ENCODE measurements at places on chromosomes 6 and 20.

- no peak for DNase-seq
Measured at GRCh38 chr20:64001607-64002011, 20.7 kb downstream of the PRPF6 start.

- no peak for DNase-seq
Measured at GRCh38 chr20:36741072-36741471, 4.8 kb downstream of the NDRG3 start.

GRCh38 chr20:36214684-36215256 lies 21.5 kb upstream of the AAR2 start:
- DNase-seq: no peak

DNA sequence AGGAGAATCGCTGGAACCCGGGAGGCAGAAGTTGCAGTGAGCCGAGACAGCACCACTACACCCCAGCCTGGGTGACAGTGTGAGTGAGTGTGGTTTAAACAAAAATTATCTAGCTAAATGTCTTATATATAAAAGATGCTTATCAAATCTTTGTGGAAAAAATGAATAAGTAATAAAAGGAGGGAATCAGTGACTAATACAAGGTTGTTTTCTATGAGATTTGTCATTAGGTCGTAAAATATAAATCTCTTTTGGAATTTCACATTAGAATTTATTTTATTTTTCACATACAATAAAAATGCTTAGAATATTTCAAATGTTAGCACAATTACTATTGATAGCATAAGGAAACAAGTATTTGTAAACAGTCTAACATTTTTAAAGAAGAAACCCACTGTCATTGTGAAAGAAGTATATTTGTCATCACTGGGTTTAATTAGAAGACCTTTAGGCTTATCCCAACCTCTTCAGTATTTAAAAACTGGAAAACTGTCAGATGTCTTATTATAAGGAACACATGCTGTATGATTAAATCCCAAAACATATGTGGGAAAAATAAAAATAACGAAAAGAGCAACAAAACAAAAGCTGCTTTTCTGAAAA lies 47.1 kb downstream of the ASCC3 start:
- no peak for DNase-seq

DNA sequence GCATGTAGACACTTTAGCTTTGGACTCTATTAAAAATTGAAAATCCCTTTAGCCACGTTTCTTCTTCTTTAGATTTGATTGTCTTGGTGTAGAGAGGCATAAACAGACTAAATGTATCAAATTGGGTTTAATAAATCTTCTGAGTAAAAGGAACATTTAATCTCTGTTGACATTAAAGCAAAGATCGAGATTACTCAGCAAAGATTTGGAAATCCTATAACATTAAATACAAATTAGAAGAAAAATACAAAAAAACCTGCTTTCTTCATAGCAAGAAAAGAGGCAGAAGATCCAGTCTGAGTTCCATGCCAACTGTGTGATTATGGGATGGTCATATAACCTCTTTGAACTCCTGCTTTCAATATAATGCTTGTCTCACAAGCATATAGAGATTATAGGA lies 172.3 kb downstream of the GJA1 start:
- no peak for DNase-seq

- no peak for DNase-seq
Measured at GRCh38 chr6:158815907-158816306, 3.3 kb downstream of the EZR start.

DNA sequence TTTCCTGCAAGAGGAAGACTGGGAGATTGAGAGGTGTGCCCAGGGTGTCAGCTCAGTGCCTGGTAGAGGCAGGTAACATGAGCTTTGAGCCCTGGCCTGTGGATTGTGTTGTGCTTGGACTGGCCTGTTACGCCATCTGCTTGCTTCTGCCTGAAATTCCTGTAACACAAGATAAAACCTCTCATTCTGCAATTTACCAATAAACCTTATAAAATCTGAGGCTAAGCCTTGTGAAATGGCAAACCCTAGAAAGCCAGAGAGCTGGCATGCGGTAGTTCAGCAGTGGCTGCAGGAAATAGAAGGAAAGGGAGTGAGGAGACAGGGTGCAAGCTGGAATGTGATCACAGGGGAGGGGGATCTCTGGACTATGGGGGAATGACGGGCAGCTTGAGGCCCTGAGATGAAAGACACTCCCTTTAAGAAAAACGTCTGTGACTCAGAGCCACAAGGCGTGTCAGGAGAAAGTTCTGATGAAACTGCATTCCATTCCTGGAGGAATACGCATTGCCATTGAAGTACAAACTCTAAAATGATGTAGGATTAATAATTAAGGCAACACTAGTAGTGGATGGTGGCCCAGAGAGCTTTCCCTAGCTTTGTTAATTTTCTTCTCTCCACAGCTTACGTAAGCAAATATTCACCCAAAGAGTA lies 26.3 kb upstream of the TFAP2A start:
- peak; percentile 93 for DNase-seq

- DNase-seq: no peak
Measured at GRCh38 chr6:8088886-8089285, 13.5 kb downstream of the EEF1E1 start.

DNA sequence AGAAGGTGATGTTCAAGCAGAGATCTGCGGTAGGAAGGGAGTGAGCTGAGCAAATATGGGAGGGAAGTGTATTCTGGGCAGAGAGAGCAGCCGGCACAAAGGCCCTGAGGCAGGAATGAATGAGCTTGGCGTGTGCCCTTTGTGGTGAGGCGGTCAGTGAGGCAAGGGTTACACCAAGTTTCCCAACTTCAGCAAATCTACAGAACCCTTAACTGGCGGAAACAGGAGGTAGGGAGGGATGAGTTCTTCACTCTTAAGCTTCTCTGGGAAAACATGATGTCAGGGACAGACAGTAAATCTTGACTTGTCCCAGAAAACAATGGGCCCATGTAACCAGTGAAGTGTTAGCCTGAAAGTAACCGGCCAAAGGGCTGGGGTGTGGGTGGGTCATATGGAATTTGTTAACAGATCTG lies 97.1 kb upstream of the PTPN1 start:
- DNase-seq: no peak

DNA sequence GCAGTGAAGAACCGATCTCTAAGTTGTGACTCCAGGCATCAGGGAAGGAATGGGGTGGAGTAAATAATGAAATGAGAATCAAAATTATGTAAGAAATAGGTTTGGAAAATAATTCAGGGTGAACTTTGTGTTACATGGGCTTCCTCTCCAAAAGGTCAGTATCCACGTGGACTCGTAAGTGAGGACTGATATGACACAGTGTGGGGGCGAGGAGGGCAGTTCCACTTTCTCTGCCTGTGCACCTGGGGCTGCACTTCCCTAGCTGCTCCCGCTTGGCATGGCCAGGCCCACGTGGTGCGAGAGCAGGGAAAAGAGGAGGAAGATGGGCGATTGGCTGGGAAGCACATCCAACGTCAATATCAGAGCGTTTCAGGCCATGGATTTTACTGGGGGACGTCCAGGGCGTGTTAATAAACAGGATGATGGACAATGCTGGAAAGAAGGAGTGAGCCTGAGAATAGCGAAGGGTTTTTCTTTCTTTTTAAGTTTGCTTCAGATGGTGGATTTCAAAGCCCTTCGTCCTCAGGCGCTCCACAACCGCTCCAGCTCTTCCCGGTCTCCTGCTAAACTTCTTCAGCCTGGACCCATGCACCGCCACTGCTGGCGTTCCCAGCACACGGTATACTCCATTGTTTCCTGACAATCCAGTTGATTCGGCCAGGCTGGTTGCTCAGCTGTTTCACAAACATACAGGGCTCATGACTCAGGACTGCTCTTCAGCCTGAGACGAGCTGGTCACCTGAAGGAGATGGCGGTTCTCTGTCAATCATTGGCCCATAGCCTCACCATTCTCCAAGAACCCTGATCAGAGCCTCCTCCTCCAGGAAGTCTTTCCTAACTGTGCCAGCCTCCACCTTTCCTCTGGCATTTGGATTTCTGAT lies 11.8 kb downstream of the CCR6 start:
- no peak for DNase-seq

DNA sequence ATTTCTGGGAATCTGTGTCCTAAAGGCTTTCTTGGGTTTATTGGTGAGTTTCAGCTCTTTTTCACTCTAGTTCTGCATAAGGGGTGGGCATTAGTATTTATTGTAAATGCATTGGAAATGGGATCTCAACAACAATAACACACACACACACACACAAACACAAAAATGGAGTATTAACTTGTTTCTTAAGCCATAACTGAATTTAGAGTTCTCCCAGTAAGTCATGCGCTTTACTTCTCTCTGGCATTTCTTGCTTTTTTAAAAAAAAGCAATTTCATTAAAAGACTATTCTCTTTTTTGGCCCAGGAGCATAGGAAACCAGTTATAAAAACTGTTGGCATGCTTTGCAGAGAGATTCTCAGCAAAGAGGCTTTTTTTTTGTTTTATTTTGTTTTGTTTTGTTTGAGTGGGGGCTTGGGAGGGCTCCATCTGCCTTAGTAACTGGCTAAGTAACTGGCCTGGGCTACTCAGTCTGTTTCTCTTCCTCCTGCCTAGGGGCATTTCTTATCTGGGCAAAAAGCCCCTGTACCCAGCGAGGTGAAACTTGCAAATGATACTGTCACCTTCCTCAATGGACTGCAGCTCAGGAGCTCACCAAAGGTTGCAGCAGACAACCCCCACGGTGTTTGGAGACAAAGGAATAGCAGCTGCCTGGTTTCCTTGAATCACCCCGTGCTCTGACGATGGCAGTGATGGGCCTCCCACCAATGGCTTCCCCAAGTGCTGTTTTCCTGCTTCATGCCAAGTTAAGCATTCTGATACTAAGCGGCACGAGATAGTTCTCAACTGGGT lies 128.5 kb downstream of the BCAS1 start:
- no peak for DNase-seq

DNA sequence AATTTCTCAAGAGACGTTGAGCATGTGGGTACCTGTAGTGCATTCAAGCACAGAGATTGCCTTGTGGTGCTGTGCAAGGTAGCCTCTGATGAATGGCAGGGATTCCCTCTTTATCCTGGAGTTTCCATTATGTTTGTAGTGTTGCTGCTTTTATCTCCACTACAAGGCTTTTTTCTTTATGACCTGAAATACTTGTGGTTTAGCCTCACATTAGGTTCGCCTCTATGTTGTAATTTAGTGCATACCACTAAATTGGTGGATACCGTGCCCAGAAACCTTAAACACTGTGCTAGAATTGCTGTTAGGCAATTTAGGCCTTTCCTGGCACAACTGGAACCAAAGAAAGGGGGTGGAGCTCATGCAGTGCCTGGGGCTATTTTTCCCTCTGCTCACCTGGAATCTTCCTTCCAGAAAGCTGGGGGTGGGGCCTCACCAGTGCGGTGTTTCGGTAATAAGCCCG lies 76.8 kb downstream of the NCOA7 start:
- DNase-seq: no peak

DNA sequence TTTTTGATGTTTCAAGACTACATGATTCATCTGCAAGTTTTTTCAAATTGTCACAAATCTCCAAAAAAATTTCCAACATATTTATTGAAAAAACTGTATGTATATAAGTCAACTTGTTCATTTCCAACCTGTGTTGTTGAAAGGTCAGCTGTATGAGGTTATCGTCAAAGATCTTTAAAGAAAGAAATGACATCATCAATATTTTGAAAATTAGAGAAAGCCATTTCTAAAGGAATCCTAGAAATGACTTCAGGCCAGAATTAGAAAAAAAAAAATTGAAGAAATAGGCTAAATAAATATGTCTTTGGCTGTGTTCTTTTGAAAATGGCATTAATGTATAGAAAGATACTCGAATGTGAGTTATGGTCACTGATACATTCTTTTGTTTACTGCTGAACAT lies 6.8 kb downstream of the RNF146 start:
- no peak for DNase-seq

DNA sequence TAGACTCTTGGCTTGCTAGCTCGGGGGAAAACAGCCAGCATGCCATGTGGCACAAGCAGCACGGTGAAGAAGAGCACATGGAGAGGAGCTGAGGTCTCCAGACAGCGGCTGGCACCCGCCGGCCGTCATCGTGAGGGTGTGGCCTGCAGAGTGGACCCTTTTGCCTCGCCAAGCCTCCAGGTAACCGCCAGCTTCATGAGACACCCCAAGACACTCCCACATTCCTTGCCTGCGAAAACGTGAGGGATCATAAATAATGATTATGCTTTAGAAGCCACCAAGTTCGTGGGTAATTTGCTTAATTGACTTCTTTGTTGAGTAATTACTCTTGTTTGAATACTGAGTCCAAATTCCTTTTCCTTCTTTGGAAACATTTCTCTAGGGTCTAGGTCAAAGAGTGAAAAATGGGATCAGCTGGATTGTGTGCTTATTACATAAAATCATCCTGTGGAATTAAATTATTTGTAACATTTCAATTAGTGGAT lies 23.2 kb downstream of the FAM50B start:
- no peak for DNase-seq

DNA sequence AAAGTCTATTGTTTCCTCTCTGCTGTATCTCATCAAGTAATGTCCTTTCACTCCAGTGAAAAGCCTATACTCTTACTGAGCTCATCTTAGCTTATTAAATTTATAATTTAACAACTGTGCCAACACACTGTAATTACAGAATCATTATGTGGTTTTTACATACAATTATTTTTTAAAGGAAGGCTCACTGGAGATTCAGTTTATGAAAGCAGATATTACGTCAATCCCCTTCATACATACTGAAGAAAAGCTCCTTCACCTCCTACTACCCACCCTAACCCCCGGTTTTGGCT lies 28.1 kb downstream of the ARHGAP18 start:
- DNase-seq: no peak

GRCh38 chr20:47318586-47319516 lies 37.6 kb downstream of the ZMYND8 start:
- peak; percentile 55 for DNase-seq

DNA sequence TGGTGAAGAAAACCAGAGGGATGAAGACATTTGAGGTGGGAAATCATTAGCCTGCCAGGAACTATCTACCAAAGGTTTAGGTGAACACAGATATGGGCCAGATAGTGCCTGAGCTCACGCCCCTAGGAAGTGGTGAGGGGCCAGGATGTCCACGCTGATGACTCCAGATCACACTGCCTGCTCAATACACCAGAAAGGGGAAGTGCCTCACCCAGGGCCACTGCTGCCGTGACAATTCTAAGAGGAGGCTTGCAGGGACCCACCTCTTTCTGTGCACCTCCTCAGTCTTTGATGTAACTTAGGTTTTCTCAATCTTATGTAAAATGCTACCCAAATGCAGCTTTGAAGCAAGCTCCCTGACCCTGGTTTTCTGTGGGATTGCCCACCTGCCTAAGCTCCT lies 5.4 kb upstream of the RAB44 start:
- no peak for DNase-seq

GRCh38 chr6:21804941-21805610 lies 211.5 kb downstream of the SOX4 start:
- peak; percentile 67 for DNase-seq
